Hematopoietic multipotent progenitor cell (in vitro differentiated cells): ENCODE measurements at places on chromosomes 4 and X. TPM values are rescaled to one million over a fixed set of nuclear protein-coding genes. Genes with fewer than 3 reads are reported as not detected.

DNA sequence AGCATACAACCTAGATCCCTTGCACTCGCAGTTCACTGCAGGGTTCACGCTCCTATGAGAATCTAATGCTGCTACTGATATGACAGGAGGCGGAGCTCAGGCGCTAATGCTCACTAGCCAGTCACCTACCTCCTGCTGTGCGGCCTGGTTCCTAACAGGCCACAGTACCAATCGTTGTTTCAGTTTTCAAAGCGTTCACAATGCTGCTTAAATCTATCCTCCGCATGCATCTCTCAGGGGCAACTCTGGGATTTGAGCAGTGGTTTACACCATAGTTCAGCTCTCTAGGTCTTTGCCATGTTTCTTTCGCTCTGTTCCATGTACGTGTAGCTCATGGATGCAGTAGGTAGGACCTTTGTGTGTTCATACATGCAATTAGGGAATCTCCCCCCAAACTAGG lies 47.2 kb downstream of the CLOCK start:
- no peak for DNase-seq

- no peak for DNase-seq
These were observed 3.8 kb downstream of the GABRE start for GRCh38 chrX:151970661-151971060.

DNA sequence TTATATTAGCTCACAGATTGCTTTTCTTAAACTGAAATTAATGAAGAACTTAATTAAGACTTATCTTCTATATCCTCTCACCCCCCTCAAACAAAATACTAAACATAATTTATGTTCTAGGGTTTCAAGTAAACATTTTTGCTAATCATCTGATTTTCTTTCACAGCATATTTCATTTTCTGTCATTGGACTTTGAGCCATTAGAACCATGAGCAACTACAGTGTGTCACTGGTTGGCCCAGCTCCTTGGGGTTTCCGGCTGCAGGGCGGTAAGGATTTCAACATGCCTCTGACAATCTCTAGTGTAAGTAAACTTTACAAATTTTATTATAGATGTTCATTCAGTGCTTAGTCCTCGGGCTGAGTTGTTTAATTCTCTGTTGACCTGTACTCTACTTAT lies 3.3 kb downstream of the PDLIM5 start:
- no peak for DNase-seq

- no peak for DNase-seq
These were observed 11.8 kb downstream of the CLDN2 start for GRCh38 chrX:106931831-106932491.

GRCh38 chr4:145589916-145590702 lies 29.1 kb upstream of the MMAA start:
- DNase-seq: no peak

- no peak for DNase-seq
These were observed 225.2 kb upstream of the PGRMC2 start for GRCh38 chr4:128512767-128513322.

DNA sequence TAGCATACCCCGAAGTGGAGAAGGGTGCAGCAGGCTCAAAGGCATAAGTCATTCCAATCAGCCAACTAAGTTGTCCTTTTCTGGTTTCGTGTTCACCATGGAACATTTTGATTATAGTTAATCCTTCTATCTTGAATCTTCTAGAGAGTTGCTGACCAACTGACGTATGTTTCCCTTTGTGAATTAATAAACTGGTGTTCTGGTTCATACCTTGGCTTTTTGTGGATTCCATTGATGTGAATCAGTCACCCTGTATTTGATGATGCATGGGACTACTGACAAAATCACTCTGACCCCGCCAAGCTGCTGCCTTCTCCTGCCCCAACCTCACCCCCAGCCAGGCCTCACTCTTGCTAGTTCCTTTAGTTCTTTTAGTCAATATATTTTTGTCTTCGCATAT lies 32.7 kb downstream of the F9 start:
- no peak for DNase-seq

DNA sequence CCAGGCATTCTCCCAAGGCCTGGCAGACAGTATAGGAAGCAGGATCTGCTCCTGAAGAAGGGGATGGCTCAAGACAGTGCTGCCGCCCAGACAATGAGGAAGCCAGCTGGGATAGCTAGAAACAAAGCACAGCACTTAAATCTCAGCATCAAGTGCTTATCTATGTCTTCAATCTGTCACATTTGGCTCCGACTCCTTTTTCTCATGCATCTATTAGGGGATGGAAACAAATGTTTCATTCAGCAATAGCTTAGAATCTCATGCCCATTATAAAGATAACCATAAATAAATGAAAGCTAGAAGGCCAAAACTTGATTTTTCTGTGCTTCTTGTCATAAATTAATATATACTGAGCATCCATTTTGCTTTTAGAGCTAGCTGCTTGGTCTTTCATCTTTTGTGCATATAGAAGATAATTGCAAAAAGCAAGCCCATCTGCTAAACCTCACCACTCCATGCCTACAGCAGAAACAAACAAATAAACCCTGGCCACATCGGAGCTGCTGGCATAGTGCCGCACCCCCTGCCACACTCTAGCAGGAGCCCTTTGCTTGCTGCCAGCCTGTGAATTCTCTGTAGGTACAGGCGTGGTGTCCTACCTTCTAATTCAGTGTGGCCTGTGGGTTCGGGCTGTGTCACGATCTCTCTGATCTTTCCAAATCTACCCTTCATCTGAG lies 75.9 kb downstream of the AASDH start:
- no peak for DNase-seq

DNA sequence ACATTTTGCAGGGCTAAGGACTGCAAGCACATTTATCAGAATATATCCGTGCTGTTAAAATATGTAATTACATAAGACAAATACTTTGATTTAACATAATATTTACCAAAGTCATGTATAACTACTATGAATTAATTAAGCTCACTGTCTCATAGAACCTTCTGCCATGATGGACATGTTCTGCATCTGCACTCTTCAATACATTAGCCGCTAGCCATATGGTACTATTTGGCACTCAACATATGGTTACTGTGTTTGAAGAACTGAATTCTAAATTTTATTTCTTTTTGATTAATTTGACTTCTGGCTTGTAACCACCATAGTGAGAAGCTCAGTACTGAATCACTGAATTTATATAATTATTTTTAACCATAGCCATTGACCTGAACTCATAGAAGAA lies 427.0 kb upstream of the TRAM1L1 start:
- DNase-seq: no peak

GRCh38 chrX:332916-333610 lies 14.5 kb upstream of the GTPBP6 start:
- no peak for DNase-seq

DNA sequence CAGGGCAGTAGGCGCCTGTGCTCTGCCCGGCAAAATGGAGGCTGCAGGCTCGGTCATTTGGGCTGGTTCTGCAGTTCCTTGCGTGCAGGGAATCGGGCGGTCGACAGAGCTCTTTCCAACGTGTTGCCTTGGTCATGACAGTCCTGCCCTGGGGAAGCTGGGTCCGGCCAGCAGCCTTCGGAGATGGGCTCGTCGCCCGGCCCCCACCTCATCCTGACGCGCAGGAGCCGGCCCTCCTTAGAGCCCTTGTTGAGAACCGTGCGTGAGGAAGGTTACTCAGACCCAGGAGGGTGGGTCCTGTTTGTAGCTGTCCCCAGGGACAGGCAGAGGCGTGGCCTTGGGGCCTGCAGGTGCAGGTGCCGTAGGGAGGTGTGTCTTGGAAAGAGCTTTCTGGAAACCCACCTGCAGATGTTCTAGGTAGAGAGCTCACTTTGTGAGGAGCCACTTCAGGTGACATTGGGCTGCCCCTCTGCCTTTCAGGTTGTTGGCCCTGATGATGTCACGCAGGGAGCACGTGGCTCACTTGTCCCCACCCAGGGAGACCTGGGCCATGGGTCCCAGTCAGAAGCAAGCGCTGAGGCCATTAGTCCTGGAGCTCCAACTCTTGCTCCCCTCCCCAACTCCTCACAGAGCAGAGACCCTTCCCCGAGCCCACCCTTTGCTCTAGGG lies 15.2 kb upstream of the HGFAC start:
- no peak for DNase-seq

DNA sequence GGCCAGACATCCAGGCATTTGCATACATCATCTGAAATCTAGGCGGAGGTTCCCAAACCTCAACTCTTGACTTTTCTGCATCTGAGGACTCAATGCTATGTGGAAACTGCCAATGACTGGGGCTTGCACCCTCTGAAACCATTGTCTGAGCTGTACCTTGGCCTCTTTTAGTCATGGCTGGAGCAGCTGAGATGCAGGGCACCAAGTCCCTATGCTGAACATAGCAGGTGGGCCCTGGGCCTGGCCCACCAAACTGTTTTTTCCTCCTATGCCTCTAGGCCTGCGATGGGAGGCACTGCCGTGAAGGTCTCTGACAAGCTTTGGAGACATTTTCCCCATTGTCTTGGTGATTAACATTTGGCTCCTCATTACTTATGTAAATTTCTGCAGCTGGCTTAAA lies 22.7 kb downstream of the PBDC1 start:
- DNase-seq: no peak

Gene ENPEP
- 0.27 TPM for total RNA-seq

Gene CDKL2
- 0.27 TPM for total RNA-seq

Gene PPP1R2C
- not detected for total RNA-seq

Gene COX7B2
- not detected for total RNA-seq

Gene KIF4A
- 0.81 TPM for total RNA-seq

Gene CACNA1F
- 1.3 TPM for total RNA-seq

Gene SSX4
- total RNA-seq: not detected

Gene BMX
- 0.27 TPM for total RNA-seq

Gene USP27X
- 7.3 TPM for total RNA-seq

Gene CXorf65
- total RNA-seq: not detected

Gene PRDM8
- total RNA-seq: 25.3 TPM
